ENCODE measurements at places on chromosomes 1 and 21.

- no peak for DNase-seq
Measured at GRCh38 chr1:48035371-48036141, 38.4 kb upstream of the TRABD2B start.

- DNase-seq = no peak
Measured at GRCh38 chr1:34113887-34114286, 51.1 kb downstream of the CSMD2 start.

- no peak for DNase-seq
Measured at GRCh38 chr1:169110689-169111447, 4.4 kb downstream of the ATP1B1 start.

- DNase-seq = no peak
Measured at GRCh38 chr1:183982172-183982963, 55.2 kb downstream of the COLGALT2 start.

DNA sequence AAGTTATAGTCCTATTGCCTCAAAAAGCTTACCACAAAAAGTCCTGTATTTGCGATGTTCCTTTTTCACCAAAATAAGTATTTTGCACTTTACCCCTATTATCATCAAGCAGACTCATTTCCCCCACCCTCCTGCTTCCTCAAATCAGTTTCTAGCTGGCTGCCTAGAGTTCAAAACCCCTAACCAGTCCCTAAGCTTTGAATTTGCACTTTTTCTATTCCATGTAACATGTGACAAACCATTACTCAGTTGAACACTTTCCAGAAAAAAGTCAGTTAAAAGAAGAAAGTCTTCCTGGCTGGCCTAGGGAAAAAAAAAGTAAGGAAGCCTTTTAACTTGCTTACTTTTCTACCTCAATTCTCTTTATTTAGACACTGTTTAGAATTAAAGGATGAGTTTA, 8.2 kb downstream of the CEP170 start:
- DNase-seq = no peak

All from stimulated activated CD4-positive, alpha-beta T cell treated with anti-CD3 and anti-CD28 coated beads, Interleukin-4, amount 100 ng/mL, for 48 hours (primary cell).